B cell (primary cell): ENCODE measurements at places on chromosomes 5 and 9. TPM values are rescaled to one million over a fixed set of nuclear protein-coding genes. Genes with fewer than 3 reads are reported as not detected.

The PCDHGA9 gene
- 1.9 and 2.5 TPM in 2 replicates for total RNA-seq

The PAIP1 gene
- total RNA-seq = 31.8 and 35.9 TPM in 2 replicates

The SNAPC4 gene
- 15.4 and 15.6 TPM in 2 replicates for total RNA-seq

The RNF208 gene
- total RNA-seq = 1.1 and 1.4 TPM in 2 replicates

The GABRA1 gene
- not detected in 2 replicates for total RNA-seq

The KLHL3 gene
- total RNA-seq = 4.5 and 10.4 TPM in 2 replicates

DNA sequence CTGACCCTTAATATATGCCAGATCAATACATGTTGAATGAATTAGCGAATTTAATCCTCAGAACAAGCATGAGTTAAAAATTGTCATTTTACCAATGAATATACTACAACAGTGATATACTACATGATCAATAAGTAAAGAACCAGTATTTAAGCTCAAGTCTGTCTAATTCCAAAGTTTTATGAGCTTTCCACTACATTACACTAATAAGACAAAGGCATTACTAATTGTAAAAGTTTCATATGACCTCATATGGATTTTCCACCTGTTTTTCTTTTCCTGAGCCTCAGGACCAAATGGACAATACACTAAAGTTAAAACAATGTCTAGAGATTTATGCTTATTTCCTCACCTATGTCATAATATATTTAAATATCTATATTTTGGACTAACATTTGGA lies 80.8 kb downstream of the OXCT1 start:
- no peaks in the 10 kb centered on the region for H3K27me3 ChIP-seq
- peaks cover 17% of the 10 kb centered on the region for H3K36me3 ChIP-seq
- no peak for DNase-seq

GRCh38 chr5:30900367-30900766 lies 293.1 kb upstream of the CDH6 start:
- no peaks in the 10 kb centered on the region for H3K36me3 ChIP-seq
- no peaks in the 10 kb centered on the region for H3K27me3 ChIP-seq
- H3K4me3 ChIP-seq = no peak overlapping the region
- no peak for DNase-seq

DNA sequence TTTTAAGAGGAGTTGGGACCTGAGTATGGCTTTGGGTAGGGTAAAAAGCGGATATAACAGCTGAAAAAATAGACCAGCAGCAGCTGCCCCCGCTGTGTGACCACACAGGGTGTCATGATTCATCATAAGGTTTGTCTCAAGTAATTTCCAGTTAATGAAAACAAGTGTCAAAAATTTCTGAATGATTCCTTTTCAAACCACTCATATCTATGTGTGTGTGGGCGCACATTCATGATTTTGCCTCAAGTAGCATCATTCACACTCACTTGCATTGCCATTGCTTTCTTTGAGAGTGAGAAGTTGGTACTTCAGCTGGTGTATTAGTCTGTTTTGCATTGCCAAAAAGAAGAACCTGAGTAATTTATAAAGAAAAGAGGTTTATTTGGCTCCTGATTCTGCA lies 12.1 kb upstream of the TNFAIP8 start:
- H3K4me1 ChIP-seq = peaks cover 95% of the 10 kb centered on the region
- H3K27ac ChIP-seq = peak overlapping the region; percentile 91
- no peaks in the 10 kb centered on the region for H3K36me3 ChIP-seq
- DNase-seq = no peak
- H3K27me3 ChIP-seq = no peaks in the 10 kb centered on the region
- no peak overlapping the region for H3K4me3 ChIP-seq

- H3K4me3 ChIP-seq = no peak overlapping the region
- H3K27ac ChIP-seq = no peak overlapping the region
- DNase-seq = no peak
- H3K4me1 ChIP-seq = no peaks in the 10 kb centered on the region
- no peaks in the 10 kb centered on the region for H3K36me3 ChIP-seq
Observed at GRCh38 chr5:17428176-17428800, 69.7 kb upstream of the TAF11L2 start.

DNA sequence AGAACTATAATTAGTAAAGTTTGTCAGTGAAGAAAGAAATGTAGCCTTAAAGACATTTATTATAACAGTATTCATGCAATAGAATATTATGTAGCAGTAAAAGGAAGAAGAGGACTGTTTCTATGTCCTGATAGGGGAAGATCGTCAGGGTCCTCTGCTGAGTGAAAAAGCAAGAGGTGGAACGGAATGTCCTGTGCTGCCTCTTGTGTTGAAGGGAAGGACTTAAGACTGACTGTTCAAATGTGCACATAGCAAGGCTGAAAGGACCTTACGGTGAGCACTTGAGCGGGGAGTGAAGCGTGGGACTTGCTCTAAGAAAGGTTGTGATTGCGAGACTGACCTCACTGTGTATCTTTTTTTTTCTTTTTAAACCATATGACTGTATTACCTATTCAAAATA lies 63.2 kb downstream of the SNX24 start:
- no peak overlapping the region for H3K27ac ChIP-seq
- H3K4me1 ChIP-seq = no peaks in the 10 kb centered on the region
- DNase-seq = no peak

DNA sequence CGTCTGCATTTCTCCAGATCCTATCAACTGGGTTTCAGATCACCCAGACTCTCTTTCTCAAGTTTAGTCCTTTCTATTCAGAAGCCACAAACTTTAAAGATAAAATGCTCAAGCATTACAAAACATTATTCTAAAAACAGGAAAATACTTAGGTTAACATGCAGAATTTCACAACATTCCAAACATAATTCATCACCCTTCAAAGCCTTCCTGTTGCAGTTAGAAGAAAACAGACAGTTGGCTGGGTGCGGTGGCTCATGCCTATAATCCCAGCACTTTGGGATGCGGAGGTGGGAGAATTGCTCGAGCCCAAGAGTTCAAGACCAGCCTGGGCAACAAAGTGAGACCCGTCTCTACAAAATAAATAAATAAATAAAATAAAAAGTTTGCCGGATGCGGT lies 7.7 kb upstream of the OCLN start:
- H3K27me3 ChIP-seq = no peaks in the 10 kb centered on the region
- H3K36me3 ChIP-seq = no peaks in the 10 kb centered on the region
- H3K4me3 ChIP-seq = no peak overlapping the region
- H3K4me1 ChIP-seq = no peaks in the 10 kb centered on the region
- H3K27ac ChIP-seq = no peak overlapping the region

DNA sequence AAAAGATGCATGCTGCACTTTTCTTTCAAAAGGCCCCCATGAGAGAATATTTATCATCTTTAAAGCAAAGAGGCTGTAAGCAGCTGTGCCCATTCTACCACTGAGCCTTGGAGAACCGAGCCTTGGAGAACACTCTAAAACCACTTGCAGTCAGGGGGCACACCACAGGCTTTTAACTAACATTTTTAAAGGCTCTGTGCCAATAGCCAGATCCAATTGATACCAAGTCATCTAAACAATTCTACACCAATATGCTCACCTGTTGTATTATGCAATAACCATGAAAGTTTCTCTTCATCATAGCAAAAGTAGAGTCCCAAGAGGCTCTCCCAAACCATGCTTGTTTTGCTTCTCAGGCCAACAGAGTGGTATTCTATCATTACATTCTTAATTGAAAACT lies 1090.5 kb upstream of the SEMA6A start:
- no peak overlapping the region for H3K27ac ChIP-seq
- no peaks in the 10 kb centered on the region for H3K4me1 ChIP-seq
- DNase-seq = no peak
- no peak overlapping the region for H3K4me3 ChIP-seq
- H3K27me3 ChIP-seq = no peaks in the 10 kb centered on the region

- DNase-seq = no peak
- H3K4me3 ChIP-seq = no peak overlapping the region
- H3K36me3 ChIP-seq = no peaks in the 10 kb centered on the region
Observed at GRCh38 chr5:180059326-180059725, 12.2 kb downstream of the RNF130 start.

DNA sequence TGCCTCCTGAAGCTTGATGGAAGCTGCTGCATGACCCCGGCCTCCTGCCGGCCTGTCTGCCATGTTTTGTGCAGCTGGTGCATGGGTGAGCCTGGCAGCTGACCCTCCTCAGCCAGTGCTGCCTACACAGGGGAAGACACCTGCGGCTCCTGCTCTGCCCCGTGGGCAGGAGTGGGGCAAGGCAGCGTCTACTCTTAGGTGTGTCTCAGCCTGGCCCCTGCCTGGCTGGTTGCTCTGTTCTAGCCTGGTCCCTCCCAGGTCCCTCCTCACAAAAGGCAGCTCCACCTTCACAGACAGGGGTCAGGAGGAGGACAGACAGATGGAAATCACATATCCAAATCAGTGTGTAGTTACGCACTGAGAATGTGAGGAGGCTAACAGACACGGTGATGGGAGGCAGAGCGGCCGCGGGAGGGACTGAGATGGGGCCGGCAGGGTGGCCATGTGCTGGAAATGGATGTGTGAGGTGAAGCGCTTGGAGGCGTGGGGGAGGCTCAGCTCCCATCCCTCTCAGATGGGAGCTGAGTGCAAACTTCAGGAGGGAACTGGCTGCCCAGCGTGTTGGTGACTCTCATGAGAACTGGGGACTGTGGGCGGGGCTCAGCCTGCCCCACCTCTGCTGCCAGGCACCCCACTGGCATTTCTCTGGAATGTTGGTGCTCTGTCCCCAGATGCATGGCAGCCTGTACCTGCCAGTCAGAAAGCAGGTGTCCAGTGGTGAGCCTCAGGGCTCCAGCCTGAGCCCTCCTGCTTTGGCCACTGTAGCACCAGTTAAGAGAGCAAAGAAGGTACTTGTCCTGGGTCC lies 43.4 kb downstream of the PPARGC1B start:
- peaks cover 26% of the 10 kb centered on the region for H3K4me1 ChIP-seq
- H3K27me3 ChIP-seq = no peaks in the 10 kb centered on the region
- H3K27ac ChIP-seq = no peak overlapping the region
- DNase-seq = no peak
- H3K36me3 ChIP-seq = no peaks in the 10 kb centered on the region

DNA sequence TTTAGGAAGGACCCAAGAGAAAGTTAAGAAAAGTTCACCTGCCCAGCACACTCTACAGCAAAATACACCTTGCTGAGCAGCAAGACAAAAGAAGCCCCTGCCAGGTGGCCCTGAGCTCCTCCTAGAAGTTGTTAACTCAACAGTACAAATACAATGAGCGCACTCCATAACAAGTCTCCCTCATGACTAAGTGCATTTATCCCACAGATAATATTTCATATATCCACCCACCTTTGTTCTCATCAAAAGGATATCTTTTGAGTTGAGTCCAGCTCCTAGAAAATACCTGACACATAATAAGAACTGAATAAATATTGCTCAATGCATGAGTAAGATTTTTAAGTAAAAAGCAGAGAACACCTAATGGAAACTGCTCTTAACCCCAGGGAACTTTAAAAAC lies 73.3 kb downstream of the ABCA1 start:
- no peak overlapping the region for H3K27ac ChIP-seq
- H3K27me3 ChIP-seq = no peaks in the 10 kb centered on the region
- H3K36me3 ChIP-seq = peaks cover 58% of the 10 kb centered on the region
- H3K4me1 ChIP-seq = peaks cover 4% of the 10 kb centered on the region
- H3K4me3 ChIP-seq = no peak overlapping the region
- no peak for DNase-seq

- no peaks in the 10 kb centered on the region for H3K27me3 ChIP-seq
- H3K4me3 ChIP-seq = no peak overlapping the region
- no peak overlapping the region for H3K27ac ChIP-seq
- no peaks in the 10 kb centered on the region for H3K4me1 ChIP-seq
- DNase-seq = no peak
Observed at GRCh38 chr5:57753446-57753845, 270.8 kb upstream of the ACTBL2 start.

GRCh38 chr5:3198074-3198449 lies 397.6 kb upstream of the IRX1 start:
- H3K36me3 ChIP-seq = no peaks in the 10 kb centered on the region
- H3K4me1 ChIP-seq = no peaks in the 10 kb centered on the region
- H3K27ac ChIP-seq = no peak overlapping the region
- no peak for DNase-seq
- H3K27me3 ChIP-seq = peaks cover 8% of the 10 kb centered on the region
- no peak overlapping the region for H3K4me3 ChIP-seq

GRCh38 chr9:23693374-23693773 lies 132.7 kb downstream of the ELAVL2 start:
- DNase-seq = no peak
- no peak overlapping the region for H3K4me3 ChIP-seq
- no peaks in the 10 kb centered on the region for H3K4me1 ChIP-seq
- H3K27me3 ChIP-seq = no peaks in the 10 kb centered on the region
- no peaks in the 10 kb centered on the region for H3K36me3 ChIP-seq

DNA sequence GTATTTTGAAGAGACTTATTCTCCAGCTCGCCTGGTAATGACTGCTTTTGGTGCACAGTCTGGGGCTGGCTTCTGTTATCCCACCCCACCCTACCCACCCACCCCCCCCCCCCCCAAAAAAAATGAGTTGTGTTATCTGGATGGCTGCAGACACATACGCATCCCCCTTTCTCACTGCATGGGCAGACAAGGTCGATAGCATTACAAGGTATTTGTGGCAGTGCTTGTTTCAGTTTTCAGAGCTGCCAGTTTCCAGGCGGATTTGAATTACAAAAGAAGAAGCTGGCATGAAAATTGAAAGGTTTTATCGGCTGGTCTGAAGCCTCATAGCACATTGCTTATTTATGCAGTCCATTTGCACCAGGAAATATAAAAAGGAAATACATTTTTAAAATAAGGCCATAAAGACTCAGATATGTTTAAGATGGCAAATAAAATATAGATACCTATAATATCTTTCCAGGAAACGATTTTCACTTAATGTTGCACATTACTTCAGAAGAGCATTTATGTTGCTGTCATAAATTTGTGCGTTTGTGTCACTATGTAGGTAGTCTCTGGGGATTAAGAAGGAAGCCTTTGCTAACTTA lies 85.1 kb upstream of the GRHPR start:
- H3K4me3 ChIP-seq = no peak overlapping the region
- peaks cover 86% of the 10 kb centered on the region for H3K4me1 ChIP-seq
- no peaks in the 10 kb centered on the region for H3K27me3 ChIP-seq
- DNase-seq = peak; percentile 49
- no peaks in the 10 kb centered on the region for H3K36me3 ChIP-seq
- peak overlapping the region; percentile 34 for H3K27ac ChIP-seq

- no peak overlapping the region for H3K27ac ChIP-seq
- no peak overlapping the region for H3K4me3 ChIP-seq
- no peaks in the 10 kb centered on the region for H3K4me1 ChIP-seq
Observed at GRCh38 chr5:94522117-94522516, 96.3 kb downstream of the KIAA0825 start.

DNA sequence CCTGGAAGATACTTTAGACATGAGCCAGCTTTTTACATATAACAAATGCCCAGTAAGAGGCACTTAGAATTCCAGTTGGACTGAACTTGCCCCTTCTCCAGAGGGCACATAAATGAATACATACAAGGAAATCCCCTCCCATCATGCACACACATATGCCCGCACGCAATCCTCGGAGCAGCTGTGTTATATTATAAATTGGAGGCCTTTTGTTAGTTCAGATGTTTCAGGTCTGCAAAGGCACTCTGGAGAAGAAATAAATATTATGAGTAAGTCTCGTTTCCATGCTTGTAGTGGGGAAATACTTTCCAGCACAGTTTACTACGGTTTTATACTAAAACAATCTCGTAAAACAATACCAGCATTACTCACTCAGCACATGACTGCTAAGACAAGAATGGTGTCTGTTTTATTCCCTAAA lies 17.6 kb upstream of the MUSK start:
- no peak overlapping the region for H3K4me3 ChIP-seq
- no peaks in the 10 kb centered on the region for H3K4me1 ChIP-seq
- no peaks in the 10 kb centered on the region for H3K36me3 ChIP-seq

- H3K36me3 ChIP-seq = no peaks in the 10 kb centered on the region
- H3K4me1 ChIP-seq = no peaks in the 10 kb centered on the region
- H3K27ac ChIP-seq = no peak overlapping the region
- no peak for DNase-seq
- no peak overlapping the region for H3K4me3 ChIP-seq
Observed at GRCh38 chr9:93257808-93258331, 73.9 kb downstream of the WNK2 start.

GRCh38 chr5:93208141-93208751 lies 372.8 kb downstream of the NR2F1-AS1 start:
- H3K4me3 ChIP-seq = no peak overlapping the region
- H3K4me1 ChIP-seq = no peaks in the 10 kb centered on the region
- DNase-seq = no peak
- H3K36me3 ChIP-seq = no peaks in the 10 kb centered on the region
- no peak overlapping the region for H3K27ac ChIP-seq
